ENCODE measurements at places on chromosomes 5 and 9.

DNA sequence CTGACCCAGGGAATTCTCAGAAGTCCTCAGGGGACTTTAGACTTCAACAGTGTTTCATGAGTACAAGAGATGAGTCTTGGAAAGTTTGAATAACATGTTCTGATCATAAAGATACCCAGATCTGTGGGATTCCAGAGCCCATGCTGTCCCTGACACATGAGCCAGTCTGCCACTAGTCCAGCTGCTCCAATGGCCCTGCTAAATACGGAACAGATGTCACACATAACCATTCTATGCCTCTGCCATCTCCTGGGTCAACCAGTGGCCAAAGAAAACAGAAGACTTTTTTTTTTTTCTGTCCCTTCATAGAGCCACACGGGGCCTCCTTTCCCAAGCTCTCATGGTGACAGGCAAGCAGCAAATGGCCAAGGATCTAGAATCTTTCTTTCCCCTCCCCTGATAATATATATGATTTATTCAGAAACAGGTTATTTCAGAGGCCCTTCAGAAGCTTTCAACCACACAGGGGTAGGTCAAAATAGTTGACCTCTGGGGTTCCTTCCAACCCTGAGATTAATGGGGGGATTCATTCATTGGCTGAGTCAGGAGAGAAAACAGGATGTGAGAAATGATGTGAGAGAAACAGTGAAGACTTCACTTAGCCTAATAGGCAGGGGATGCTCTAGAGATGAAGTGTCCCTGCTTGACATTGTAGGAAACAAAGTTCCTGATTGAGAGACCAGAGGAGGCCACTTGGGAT is 367.7 kb downstream of the CDK5RAP2 start:
- DNase-seq = no peak

DNA sequence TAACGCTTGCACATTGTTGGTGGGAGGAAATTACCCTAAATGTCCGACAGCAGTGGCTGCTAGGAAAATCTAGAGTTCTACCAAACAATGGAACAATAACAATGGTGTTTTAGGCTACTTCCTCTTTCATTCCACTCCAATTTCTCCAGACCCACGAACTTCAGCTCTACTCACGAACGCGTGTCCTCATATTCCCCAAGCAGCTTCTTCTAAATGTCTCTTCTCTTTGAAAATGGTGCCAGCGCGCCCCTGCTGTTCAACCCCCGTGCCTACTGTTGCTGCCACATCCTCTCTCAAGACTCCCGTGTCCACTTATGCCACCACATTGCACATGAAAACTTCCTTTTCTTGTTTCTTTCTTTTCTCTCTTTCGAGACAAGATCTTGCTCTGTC is 25.6 kb downstream of the OR2V2 start:
- DNase-seq = no peak

DNA sequence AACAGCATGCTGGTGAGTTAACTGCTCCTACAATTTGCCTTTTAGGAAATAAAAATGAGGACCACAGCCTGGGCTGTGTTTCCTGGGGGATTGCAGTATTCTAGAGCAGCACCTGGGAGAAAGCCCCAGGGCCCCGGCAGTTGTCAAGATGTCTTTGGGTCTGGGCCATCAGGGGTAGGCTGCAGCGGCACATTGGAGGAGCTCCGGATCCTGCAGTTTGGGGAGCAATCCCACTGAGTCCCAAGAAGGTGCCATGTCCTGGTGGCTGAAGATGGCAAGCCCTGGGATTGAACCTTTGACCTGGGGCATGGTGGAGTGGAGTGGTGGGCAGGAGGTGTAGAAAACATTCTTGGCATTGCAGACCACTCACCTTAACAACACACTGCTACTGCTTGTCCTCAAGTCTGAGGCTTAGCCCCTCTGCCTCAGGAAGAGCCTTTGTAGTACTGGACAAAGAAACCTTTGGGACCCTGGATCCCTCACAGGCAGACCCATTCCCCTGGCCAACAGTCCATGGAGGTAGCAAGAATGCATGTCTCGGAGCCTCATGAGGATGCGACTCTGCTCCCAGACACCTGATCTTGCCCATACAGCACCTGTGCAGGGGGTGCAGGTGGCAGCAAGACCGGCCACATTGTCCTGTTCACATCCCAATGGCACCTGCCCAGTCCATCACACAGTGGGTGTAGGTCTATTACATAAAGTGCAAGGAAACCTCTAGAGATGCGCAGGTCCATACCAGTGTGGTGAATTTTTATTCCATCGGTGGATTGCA is 159.1 kb upstream of the IRX2 start:
- DNase-seq = no peak

- no peak for DNase-seq
These were observed 46.7 kb upstream of the CER1 start for GRCh38 chr9:14769230-14769571.

GRCh38 chr5:139517683-139518564 is 35.4 kb upstream of the STING1 start:
- peak; percentile 45 for DNase-seq

GRCh38 chr9:4417578-4418325 is 72.5 kb upstream of the SLC1A1 start:
- DNase-seq = no peak

DNA sequence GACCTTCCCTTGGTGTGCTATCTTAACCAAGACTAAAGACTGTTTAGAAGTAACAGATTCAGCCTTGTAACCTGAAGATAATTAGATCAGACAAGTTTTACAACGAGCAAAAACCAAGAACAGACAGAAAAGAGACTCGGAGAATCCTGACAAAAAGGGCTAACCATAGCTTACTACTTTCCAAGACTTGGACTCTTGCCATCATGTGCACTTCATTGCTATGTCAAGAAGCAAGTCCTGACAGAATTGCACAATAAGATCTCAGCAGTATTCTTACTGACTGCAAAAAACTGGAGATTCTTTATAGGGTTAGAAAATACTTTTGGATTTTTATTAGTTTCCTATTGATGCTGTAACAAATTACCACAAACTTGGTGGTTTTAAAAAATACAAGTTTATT is 1539.0 kb upstream of the NUDT12 start:
- DNase-seq = no peak

- no peak for DNase-seq
These were observed 3.1 kb downstream of the RHOBTB3 start for GRCh38 chr5:95734187-95734586.

- DNase-seq = no peak
These were observed 10.7 kb upstream of the PTGR1 start for GRCh38 chr9:111610149-111610548.

- DNase-seq = no peak
These were observed 19.1 kb upstream of the IFNB1 start for GRCh38 chr9:21096901-21097255.

- no peak for DNase-seq
These were observed 16.4 kb upstream of the FBP1 start for GRCh38 chr9:94655739-94656138.

- no peak for DNase-seq
These were observed 421.7 kb upstream of the KIF2A start for GRCh38 chr5:61884252-61884855.

- DNase-seq = no peak
These were observed 162.6 kb downstream of the DMAC1 start for GRCh38 chr9:7636838-7637467.

GRCh38 chr5:69271376-69271775 is 36.7 kb downstream of the CDK7 start:
- no peak for DNase-seq

GRCh38 chr9:116073826-116074225 is 79.8 kb upstream of the PAPPA start:
- no peak for DNase-seq

DNA sequence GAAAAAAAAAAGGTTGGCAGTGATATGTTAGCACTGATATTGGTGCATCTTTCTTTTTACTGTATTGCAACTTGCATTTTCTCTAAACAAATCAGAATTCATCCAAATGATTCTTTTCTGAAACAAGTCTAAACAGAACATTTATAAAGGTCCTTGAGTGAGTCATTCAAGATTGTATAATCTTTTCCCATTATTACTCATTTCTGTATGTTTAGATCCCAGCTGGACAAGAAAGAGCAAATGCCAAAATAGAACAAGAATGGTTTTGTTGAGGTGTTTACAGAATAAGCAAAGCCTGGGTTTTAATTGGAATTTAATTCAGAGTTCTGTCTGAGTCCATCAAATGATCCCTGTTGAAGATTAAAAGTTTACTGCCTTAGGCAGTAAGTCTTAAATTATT is 112.3 kb downstream of the VCAN start:
- no peak for DNase-seq

GRCh38 chr9:85114799-85115198 is 445.3 kb downstream of the NTRK2 start:
- DNase-seq = no peak

DNA sequence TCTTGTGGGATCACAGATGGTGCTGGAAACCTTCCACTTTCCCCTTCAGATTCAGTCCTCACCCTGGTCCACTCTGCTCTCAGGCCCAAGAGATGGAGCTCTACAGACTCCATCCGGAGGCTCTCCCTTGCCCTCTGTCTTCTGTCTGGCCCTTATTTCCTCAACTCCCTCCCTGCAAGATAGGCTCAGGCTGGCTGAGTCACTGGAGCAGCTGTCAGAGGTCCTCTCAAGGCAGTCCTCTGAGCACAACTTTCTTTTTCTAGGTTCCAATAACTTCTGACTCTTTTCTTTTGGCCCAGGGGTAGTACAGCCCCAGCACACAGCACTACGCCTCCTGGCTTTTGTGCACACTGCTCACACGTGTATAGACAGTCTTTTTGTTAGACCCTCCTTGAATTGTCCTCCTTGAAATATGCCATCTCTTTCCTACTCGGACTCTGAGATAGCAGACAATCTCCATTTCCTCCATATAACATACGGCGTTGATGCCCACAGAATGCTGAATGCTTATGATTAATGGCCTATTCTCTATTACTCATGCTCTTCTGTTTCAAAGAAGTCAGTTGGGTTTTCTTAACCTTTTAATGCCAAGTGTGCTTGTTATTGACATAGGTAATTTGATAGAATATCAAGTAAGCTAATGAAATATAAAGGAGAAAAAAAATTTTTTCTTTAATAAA is 193.1 kb downstream of the SLC12A2 start:
- DNase-seq = no peak

GRCh38 chr9:38313421-38313820 is 79.1 kb upstream of the ALDH1B1 start:
- DNase-seq = no peak

DNA sequence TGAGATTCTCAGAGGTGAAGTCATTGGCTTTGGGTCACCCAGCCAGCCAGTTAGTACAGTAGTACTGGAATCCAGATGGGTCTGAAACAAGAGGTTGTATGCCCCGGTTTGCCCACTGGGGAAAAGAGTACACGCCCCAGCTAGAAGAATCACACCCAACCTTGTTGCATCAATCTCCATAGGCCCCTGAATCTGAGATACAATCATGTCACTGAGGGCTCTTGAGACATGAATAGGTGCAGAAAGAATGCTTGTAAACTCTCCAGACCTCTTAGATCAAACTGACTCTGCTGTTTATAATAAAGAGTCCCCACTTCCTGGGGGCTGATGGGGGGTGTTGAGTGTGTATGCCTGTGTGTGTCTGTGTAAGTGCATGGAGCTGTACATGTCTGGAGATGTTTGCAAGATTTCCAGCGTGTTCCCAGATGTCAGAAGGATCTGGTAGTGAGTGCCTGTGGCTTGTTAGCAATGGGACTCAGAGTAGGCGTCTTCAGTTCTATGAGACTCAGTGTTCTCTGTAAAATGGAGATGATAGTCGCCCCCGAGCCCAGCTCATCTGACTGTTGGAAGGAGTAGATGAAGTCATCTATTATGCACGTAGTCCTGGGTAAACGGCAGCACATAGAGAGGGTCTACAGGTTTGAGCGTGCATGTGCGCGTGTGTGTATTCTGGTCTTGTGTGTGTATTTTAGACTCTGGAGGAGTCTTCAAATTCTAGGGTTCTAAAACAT is 48.2 kb downstream of the COL27A1 start:
- no peak for DNase-seq

GRCh38 chr5:89301321-89302025 is 418.5 kb upstream of the MEF2C start:
- DNase-seq = no peak

GRCh38 chr9:92564504-92564903 is 28.7 kb upstream of the ECM2 start:
- no peak for DNase-seq

DNA sequence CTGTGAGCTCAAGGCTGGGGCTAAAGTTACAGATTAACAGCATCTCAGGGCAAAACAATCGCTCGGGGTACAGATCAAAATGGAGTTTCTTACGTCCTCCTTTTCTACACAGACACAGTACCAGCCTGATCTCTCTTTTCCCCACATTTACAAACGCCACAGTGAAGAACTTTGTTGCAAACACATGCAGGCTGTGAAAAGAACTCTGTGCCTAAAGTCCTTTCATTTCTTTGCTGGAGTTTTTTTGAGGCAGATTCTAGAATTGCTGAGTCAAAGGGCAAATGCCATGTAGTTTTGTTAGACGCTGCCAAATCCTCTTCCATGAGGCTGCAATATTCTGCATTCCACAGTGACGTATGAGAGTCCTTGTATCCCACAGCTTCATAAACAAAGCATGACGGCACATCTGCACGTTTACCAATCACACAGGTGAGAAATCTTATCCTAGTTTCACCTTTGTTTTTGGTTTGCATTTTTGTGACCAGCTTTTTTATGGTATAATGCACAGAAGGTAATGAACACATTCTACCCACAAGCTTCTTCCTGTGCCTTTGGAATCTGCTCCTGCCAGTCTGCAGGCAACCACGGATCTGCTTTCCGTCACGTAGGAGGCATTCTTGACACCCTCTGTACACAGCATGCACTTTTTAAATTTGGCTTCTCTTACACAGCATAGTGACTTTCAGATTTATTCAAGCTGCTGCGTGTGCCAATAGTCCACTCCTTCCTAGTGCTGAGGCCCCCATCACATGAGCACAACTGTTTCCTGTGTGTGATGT is 44.6 kb upstream of the LPCAT1 start:
- no peak for DNase-seq

DNA sequence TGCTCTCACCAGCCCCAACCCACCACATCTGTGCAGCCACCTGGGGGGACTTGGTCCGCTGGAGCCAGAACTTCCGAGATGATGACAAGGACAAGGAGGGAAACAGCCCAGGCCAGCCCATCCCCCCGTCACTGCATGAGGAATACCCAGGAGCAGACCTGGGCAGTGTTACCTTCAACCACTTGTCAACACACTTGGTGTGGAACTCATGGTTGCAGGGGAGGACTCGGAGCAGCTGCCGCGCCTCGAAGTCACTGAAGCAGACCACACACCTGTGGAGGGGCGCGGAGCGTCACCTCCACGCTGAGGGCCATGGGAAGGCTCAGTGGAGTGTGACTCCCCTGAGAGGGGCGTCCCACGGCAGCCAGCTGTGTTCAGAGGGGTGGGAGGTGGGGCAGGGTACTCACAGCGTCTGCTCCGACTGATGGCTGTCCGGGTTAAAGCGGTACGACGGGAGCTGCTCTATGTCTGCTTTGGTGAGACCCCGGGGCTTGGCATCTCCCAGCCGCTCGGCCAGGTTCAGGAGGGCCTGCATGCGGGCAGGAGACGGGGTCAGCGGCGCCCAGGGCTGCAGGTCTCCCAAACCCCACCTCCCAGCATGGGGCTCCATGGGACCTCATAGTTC is 8.0 kb downstream of the RNF44 start:
- no peak for DNase-seq

All from NCI-H187 (cell line).